ENCODE measurements at places on chromosomes 7 and 10.

DNA sequence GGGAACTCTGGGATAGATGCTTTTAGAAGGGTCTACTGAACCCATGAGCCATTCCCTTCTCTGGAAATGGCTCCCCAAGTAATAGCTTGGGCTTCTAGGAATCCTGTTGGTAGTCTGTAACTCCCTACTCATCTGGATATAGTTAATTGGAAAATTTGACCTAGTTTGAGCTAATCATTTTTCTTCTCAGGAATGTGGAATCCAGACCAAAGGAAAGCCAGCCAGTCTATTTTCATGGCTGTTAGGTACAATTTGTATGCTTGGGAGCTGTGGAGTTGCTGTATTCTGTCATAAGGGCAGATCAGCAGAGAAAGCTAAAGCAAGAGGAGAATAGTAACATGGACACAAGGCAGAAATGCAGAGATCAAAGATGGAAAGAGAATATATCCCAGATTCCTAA is 71.6 kb upstream of the C1GALT1 start:
- DNase-seq = no peak

DNA sequence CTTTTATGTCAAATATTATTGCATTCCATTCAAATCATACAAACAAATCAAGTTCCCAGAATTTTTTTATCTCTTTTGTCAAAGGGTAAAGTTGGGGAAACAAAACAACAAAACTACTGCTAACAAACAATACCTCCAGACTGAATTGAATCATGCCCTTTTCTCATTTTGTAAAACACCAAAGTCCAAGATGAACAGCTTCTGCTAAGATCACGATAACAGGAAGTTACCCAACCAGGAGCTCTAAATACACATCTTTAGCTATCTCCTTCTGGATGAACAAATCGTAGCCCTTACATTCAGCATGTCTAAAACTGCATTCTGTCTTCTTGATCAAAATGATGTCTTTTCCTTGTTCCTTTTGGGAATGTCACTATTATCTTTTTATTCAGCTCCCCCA is 97.4 kb downstream of the CTTNBP2 start:
- no peak for DNase-seq

DNA sequence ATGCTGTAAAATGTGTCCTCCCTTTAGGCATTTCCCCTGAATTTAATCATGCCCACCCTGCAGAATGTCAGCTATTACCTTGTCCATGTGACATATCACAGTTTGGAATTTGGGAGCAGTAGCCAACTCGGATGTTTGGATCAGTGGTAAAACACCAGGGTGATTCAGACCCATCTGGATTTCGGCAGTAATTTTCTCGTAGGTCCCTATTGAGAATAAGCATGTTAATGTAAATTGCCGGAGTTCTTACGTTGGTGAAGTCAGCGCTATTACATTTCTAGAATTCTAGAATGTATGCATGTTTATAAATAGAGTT is 44.1 kb downstream of the HGF start:
- no peak for DNase-seq

- no peak for DNase-seq
These were observed 56.4 kb upstream of the HABP2 start for GRCh38 chr10:113496111-113497109.

- DNase-seq = no peak
These were observed 242.9 kb downstream of the PTEN start for GRCh38 chr10:88106366-88106765.

DNA sequence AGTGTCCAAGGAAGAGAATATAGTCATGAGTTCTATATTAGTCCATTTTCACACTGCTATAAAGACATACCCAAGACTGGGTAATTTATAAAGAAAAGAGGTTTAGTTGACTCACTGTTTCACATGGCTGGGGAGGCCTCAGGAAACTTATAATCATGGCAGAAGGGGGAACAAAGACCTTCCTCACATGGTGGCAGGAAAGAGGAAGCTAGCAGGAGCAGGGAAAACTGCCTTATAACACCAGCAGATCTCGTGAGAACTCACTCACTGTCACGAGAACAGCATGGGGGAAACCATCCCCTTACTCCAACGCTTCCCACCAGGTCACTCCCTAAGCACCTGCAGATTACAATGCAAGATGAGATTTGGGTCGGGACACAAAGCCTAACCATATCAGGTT is 139.0 kb upstream of the ZNF438 start:
- DNase-seq = no peak

- no peak for DNase-seq
These were observed 32.1 kb upstream of the A1CF start for GRCh38 chr10:50917486-50917885.
